Urinary bladder (tissue), 4 donors: ENCODE measurements at places on chromosomes 4 and X.

GRCh38 chr4:31877429-31877828 is 1157.3 kb downstream of the PCDH7 start:
- DNase-seq = no peak

GRCh38 chr4:7002336-7002735 is 40.8 kb upstream of the TADA2B start:
- DNase-seq = no peak

GRCh38 chr4:19266566-19266965 is 985.1 kb upstream of the SLIT2 start:
- no peak for DNase-seq

DNA sequence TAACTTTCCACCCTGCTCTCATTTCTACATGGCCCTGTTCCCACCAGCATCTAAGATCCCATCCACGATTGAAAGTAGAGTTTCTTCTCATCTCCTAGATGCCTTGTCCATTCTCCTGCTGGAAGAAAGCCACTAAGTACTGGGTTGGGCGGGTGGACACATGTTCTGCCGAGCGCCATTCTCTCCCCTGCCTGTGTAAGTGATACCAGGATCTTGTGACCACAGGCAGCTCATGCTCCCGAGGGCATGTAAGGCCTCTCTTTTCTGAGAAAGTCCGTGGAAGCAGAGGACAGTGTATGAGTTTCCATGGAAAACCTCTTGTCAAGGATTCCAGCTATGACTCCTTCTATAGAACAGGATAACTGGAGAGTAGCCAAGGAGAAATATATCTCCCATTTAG is 3.3 kb upstream of the SLC25A4 start:
- DNase-seq = no peak

GRCh38 chr4:109877400-109877799 is 29.5 kb downstream of the LRIT3 start:
- no peak for DNase-seq

DNA sequence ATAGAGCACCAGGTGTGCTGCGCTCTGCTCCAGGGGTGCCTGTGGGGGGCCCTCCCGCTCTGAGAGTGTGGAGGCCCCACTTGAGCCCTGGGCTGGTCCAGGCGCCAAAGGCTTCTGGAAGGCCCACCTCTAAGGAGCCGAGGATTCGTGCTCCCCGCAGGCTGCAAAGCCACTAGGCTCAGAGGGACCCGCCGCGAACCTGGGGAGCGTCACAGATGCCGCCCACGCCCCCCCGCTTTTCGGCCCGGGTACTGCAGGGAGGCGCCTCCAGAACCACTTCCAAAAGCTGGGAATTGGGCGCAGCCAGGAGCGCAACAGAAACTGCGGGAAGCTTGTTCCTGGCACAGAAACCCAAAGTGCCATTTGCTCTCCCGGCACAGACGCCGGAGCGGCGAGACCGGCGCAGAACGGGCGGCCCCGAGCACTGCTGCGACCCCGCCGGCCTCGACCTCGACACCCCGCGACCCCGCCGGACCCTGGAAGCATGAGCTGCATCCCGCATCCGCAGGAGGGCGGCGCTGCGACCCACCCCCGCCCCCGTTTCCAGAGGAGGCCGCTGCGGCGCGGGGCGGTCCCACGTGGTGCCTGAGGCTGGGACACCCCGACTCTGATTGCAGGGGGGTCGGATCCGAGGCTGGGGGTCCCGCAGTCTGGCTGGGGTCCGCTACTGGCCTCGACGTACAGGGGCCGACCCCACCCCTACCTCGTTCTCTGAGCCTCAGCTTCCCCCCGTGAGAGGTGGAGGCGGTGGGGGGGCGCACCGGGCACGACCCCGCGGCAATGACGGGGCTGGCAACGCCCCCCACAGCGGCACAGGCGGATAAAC is 30.8 kb downstream of the CPLX1 start:
- DNase-seq = no peak

GRCh38 chrX:46758163-46758955 is 559 bp downstream of the SLC9A7 start:
- no peak for DNase-seq

- DNase-seq = no peak
These were observed 22.3 kb downstream of the UBA6 start for GRCh38 chr4:67678612-67679011.
